Mesendoderm (in vitro differentiated cells): ENCODE measurements at places on chromosomes 7 and 10.

GRCh38 chr10:68987611-68988010, 992 bp upstream of the KIFBP start:
- no peak for DNase-seq

DNA sequence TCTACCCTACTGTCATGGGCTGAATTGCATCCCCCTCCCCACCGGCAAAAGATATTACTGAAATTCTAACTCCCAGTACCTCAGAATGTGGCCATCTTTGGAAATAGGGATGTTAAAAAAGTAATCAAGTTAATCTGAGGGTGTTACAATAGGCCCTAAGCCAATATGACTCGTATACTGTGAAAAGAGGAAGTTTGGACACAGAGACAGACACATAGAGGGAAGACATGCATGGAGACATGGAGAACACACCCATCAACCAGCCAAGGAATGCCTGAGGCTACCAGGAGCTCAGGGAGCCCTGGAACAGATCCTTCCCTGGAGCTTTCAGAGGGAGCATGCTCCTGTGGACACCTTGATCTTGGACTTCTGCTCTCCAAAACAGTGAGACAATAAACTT, 138.2 kb upstream of the ADO start:
- no peak for DNase-seq

GRCh38 chr10:127863231-127863825, 29.4 kb downstream of the CLRN3 start:
- DNase-seq: peak; percentile 8

GRCh38 chr10:35412003-35412723, 75.9 kb downstream of the CCNY start:
- DNase-seq: peak; percentile 74

- DNase-seq: no peak
These were observed 262.2 kb downstream of the ADARB2 start for GRCh38 chr10:1475098-1475591.

- no peak for DNase-seq
These were observed 390.0 kb downstream of the TNS3 start for GRCh38 chr7:47191876-47192291.

DNA sequence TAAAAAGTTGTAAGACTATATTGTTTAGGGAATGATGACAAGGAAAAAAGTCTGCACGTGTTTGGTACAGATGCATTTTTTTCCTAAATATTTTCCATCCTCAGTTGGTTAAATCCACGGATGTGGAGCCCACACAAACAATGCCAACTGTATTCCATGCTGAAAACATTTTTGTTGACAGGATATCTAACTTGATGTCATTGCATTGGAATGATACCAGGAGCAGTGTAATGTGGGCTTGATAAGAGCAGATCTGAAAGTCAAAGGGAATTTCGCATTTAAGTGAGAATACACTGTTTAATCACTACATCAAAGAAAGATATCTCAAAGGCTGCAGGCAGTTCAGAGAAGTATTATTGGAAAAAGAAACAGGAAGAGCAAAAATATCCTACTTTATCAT, 49.5 kb upstream of the TMEM140 start:
- peak; percentile 85 for DNase-seq

GRCh38 chr7:155885167-155886155, 73.2 kb upstream of the SHH start:
- peak; percentile 50 for DNase-seq

DNA sequence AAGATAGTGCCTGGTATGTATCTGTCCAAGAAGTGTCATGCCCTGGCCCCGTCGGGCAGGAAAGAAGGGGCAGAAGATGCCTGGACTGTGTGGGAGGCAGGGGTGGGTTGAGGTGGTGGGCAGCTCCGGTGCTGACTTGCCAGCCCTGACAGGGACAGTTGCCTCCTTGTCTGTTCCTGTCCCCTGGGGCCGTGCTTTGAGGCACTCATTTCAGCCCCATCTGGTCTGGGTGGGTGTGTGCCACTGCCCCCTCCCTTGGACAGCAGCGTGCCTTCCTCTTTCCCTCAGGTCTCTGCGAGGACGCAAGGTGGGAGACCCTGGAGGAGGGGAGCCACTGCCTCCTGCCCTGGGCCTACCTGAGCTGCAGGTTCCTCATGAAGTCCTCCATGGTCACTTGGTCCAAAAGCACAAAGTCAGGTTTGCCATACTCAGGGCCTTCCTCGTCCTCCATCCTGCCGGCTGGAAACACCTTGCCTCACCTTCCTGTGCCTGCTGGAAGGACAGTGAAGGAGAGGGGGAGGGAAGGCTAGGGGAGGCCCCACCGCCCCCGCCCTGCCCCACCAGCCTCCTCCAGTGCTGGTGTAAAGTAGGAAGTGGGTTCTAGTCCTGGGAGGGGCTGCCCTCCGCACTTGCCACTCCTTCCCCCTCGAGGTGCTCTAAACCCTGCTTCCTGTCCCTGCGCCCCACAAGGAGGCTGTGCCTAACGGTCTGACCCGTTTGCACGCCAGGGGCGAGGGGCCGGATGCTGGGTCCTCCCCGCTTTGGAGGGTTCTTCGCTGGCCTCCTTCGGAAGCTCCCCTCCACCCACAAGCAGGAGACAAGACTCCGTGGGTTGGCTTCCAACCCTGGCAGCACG, at the start of gene MYO1G:
Gene MYO1G, minus strand, starts transcription at position 505 of the 856 bp plus-strand sequence. Its CDS starts 54 bp downstream, at position 451.
- no peak for DNase-seq

DNA sequence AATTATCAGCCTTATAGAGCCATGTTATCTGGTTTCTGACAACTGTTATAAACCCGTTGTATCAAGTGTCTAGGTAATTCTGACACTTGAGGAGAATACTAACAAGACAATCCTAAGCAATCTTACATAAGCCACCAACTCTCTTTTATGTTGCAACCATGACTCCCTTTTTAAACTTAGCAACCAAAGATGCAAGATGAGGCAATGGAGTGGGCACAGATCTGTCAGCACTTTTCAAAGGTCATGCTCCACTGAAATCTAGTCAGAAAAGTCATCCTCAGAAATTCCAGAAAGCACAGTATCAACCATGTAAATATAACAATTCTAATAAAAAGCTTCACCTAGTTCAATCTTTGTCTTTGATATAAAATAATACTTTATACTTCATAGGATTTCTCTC, 77.0 kb upstream of the SEMA3A start:
- DNase-seq: no peak

- no peak for DNase-seq
These were observed 20.8 kb upstream of the HYAL4 start for GRCh38 chr7:123823898-123824753.

DNA sequence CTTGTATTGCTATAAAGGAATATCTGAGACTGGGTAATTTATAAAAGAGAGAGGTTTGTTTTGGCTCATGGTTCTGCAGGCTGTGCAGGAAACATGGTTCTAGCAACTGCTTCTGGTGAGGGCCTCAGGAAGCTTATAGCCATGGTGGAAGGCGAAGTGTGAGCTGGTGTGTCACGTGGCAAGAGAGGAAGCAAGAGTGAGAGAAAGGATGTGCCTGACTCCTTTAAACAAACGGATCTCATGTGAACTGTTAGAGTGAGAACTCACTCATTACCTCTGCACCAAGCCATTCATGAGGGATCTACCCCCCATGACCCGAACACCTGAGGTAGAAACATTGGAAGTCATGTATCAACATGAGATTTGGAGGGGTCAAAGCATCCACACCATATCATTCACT, 7.7 kb upstream of the ITPRIP start:
- DNase-seq: no peak

DNA sequence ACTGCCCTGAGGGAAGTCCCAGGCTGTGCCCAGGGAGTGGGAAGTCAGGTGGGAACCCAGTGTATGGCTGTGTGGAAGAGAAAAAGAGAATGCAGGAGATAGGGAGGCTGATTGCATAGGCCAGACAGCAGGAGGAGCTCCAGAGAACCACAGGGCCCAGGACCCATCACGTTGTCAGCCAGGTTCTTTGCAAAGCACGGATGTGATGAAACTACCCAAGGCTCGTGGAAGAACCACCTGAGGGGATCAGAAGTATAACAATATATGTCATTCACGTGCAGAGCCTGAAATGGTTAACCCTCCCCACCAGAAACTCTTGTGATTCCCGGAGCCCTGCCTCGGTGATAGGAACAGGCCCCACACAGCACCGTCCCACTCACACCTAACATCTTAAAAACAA, 83.6 kb downstream of the LARP4B start:
- DNase-seq: peak; percentile 66

DNA sequence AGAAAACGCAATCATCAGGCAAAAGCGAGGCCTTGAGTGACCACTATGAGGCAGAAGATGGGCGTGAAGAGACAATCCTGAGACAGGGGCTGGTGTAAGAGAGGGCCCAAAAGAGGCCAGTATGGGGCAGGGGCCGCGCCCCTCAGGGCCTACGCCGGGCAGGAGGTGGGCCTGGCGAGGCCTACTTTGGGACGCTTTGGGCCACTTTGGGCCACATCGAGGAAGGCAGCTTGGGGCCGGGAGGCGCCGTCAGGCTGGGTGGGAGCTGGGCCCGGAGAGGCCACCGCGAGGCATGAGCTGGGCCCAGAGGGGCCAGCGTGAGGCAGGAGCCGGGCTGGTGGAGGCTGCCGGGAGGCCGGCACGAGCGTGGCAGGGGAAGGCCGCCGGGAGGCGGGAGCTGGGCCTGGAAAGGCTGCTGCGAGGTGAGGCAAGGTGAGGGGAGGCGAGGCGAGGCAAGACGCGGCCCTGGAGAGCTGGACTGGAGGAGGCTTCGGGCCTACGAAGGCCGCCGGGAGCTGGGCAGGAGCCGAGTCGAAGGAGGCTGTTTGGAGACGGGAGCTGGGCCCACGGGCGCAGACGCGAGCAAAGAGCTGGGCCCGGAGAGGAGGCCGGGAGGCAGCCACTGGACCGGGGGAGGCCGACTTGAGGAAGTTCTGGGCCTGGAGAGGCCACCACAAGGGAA, 171.3 kb downstream of the TPST1 start:
- DNase-seq: no peak

DNA sequence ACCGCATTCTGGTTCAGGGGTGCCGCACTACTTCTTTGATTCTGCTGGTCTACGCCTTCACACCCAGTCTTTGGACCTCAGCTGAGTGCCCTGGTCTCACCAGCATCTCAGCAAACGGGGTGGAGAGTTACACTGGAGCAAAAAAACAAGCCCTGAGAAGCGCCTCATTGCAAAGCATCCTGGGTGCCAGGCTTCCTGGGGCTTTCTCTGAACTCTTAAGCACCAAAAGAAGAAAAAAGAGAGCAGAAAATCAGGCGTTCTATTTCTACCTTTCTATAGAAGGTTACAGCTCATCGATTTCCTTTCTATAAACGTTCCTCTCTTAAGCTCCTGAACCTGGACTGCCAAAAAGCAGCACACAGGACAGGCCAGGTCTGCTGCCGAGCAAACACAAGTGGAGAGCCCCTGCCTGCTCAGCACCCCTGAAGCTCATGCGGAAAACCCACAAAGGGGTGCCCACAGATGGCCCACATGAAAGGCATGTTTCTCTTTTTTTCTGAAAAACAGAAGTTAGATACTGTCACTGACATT, 217.9 kb downstream of the SFMBT2 start:
- no peak for DNase-seq

- peak; percentile 76 for DNase-seq
These were observed 5.0 kb upstream of the TNRC18 start for GRCh38 chr7:5428478-5429252.

GRCh38 chr7:116316838-116317628, 106.7 kb downstream of the TES start:
- DNase-seq: peak; percentile 88

GRCh38 chr10:59585046-59585700, 124.5 kb downstream of the SLC16A9 start:
- no peak for DNase-seq

DNA sequence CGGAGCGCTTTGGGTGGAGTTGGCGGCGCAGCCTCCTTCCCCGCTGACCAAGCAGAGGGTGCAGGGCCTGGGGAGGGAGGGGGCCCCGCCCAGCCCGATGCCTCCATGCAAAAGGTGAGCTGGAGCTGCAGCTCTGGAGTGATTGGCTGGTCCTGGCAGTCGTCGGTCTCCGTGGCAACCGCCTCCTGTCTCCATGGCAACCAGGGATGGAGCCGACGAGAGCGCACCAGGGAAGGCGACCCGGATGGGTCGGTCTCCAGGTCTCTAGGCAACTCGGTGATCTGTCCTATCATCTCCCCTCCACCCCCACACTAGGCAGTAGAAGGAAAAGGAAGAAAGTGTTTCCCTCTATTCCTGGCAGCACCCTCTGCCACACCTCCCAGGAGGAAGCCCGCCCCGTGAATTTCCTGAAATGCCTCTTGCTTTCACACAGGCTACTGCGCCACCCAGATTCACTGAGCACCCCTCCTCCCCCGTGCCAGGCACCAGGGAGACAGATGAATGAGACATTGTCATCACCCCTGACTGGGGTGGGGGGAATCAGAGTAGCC, 647 bp upstream of the NACAD start:
- DNase-seq: peak; percentile 90

- no peak for DNase-seq
These were observed 3.3 kb downstream of the MUC3A start for GRCh38 chr7:100952641-100953040.

GRCh38 chr7:95047291-95047690, 139.9 kb downstream of the PPP1R9A start:
- no peak for DNase-seq

DNA sequence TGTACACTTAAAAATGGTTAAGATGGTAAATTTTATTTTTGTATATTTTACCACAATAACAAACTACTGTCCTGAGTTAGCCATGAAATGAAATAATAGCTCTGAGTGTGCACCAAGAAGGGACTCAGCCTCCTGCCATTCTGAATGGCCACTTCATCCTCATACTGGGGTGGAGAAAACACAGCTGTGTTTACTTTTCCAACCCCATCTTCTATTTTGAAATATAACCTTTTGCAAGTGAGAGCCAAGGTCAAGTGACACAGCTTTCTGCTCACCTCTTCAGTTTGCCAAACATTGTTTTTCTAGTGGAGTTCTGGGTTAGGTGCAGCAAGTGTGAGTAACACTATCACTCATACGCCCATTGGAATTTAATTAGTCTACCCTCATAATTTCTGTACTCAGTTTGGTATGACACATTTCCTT, 107.4 kb upstream of the GLCCI1 start:
- no peak for DNase-seq

DNA sequence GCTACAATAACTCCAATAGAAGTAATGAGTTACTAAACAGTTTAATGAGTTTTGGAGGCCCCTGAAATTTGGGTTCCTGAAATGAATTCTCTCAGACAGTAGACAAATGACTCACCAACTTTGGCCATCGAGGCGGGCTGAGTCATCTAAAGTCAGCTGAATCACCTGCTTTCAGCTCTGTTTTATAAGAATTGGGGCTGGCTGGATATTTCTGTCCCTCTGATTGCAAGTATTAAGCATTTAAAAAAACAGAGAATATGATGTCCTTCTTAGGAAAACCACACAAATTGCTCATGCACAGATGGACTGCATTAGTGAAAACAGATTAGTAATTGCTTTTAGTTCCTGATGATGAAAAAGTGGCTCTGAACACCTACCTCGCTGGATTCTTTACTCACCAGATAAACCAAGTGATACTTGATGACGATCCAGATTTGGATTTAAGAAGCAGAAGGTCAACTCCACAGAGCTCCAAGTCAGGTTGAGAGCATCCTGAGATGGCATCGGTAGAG, 59.1 kb downstream of the ZNF365 start:
- DNase-seq: peak; percentile 36

GRCh38 chr10:8245131-8245813, 190.8 kb downstream of the GATA3 start:
- DNase-seq: no peak
